Smooth muscle cell of the umbilical artery (primary cell): ENCODE measurements at places on chromosomes 5 and 9. TPM values are rescaled to one million over a fixed set of nuclear protein-coding genes. Genes with fewer than 3 reads are reported as not detected.

TEX48 gene
- not detected in 2 replicates for total RNA-seq

LEAP2 gene
- 0.18 and 0.30 TPM in 2 replicates for total RNA-seq

ZDHHC11 gene
- 2.1 and 2.5 TPM in 2 replicates for total RNA-seq

P4HA2 gene
- 756 and 933 TPM in 2 replicates for total RNA-seq

GAS1 gene
- total RNA-seq: 12.1 and 86.1 TPM in 2 replicates

INVS gene
- total RNA-seq: 31.4 and 32.4 TPM in 2 replicates

GARIN3 gene
- not detected in 2 replicates for total RNA-seq

ZDHHC11B gene
- not detected in 2 replicates for total RNA-seq
